Stimulated activated CD8-positive, alpha-beta memory T cell treated with anti-CD3 and anti-CD28 coated beads, Interleukin-7, amount 100 ng/mL, for 1 hour (primary cell): ENCODE measurements at places on chromosomes 2 and 18.

GRCh38 chr18:26262156-26262555, 35.9 kb downstream of the TAF4B start:
- no peak for DNase-seq

- DNase-seq, result no peak
Measured at GRCh38 chr2:31170071-31170698, 31.9 kb upstream of the GALNT14 start.

- no peak for DNase-seq
Measured at GRCh38 chr18:45488645-45489044, 126.6 kb upstream of the SLC14A2 start.

GRCh38 chr18:55405893-55406406, 182.0 kb downstream of the TCF4 start:
- DNase-seq, result no peak

- no peak for DNase-seq
Measured at GRCh38 chr2:40155728-40156127, 296.2 kb downstream of the SLC8A1 start.

DNA sequence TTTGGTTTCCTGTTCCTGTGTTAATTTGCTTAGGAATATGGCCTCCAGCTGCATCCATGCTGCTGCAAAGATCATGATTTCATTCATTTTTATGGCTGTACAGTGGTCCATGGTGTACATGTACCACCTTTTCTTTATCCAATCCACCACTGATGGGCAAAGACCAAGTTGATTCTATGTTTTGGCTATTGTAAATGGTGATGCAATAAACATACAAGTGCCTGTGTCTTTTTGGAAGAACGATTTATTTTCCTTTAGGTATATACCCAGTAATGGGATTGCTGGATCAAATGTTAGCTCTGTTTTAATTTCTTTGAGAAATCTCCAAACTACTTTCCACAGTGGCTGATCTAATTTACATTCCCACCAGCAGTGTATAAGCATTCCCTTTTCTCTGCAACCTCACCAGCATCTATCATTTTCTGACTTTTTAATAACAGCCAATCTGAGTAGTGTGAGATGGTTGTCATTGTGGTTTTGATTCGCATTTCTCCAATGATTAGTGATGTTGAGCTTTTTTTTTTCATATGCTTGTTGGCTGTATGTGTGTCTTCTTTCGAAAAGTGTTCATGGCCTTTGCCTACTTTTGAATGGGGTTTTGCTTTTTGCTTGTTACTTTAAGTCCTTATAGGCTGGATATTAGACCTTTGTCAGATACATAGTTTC, 19.4 kb downstream of the EXOC6B start:
- DNase-seq, result no peak

DNA sequence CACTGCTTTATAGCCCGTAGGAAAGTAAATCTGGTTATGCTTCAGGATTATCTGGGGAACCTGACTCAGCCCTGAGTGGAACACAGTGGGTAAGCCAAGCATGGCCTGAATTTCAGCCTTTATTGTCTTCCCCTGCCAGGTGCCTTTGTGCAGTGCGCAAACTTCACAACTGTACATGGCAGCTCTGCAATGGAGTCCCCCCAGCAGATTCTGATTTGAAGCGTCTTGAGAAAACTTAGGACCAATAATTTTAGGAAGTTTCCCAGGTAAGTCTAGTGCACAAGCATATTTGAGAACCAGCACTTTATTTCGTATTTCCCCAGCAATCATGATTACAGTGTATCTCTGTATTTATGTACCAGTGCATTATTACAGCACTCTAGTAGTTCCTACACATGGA, 112.1 kb upstream of the ARL4C start:
- DNase-seq, result no peak

DNA sequence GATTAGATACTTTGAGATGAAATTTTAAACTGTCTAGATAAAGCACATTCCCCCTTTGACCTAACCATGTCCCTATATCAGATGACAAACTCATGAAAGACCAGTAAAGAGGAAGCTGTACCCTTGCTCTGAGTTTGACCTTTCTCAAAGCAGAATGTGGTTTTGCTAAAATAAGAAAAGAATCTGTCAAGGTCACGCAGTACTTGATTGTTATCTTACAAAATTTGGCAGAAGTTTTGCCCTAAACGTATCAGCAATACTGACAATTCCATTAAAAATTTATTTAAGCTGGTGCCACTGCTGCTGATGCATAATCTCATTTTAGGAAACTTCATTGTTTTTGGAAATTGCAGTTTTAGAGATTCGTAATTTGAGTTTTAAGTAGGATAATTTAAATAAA, 31.2 kb upstream of the GALM start:
- no peak for DNase-seq

DNA sequence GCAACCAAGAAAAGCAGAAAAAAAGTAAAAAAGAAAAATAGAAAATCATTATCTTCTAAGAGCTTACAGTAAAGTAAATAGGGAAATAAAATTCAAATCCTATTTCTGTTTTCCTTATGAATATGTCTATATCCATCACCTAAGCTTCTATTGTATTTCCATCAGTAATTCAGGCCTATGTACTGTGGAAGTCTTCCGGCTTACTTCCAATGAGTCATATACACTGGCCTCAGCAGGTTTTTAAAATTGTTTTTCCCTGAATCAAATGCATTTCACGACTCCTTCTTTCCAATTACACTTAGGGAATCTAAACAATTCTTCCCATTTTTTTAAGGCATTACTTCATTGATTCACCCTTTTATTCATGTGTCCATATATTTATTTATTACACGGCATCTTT, 164.7 kb downstream of the CCDC102B start:
- no peak for DNase-seq

- DNase-seq, result no peak
Measured at GRCh38 chr2:3334392-3335345, 42.9 kb downstream of the EIPR1 start.

DNA sequence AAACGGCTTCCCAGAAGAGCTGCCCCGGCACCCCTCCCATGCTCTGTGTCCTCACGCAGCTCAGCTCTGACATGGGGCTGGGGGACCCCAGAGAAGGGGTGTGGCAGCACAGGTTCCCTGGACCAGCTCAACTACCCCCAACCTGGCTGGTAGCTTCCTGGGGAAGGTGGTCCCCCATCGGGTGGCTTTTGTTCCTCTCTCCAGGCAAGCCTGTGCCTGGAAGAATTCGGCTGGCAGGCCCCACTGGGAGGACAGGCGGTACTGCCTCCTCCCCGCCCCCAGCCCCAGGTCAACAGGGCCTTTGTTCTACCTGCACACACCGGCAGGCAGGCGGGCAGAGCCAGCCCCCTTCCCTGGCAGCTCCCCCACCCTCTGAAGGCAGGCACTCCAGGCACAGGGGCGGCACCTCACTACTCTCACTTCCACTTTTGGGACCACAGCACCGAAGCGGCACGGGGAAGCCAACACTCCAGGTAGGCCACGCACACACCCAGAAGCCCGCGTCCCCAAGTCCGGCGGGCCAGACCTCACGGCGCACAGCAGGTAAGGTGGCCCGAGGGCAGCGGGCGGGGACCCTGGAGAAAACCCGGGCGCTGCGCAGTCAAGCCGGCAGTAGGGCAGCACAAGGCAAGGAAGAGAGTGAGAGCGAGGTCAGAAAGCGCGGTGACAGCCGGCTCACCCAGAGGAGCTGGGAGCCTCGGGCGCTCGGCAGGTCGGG, 1.3 kb downstream of the HS6ST1 start:
- no peak for DNase-seq
